ENCODE measurements at places on chromosomes 2 and 18. TPM values are rescaled to one million over a fixed set of nuclear protein-coding genes. Genes with fewer than 3 reads are reported as not detected.

DNA sequence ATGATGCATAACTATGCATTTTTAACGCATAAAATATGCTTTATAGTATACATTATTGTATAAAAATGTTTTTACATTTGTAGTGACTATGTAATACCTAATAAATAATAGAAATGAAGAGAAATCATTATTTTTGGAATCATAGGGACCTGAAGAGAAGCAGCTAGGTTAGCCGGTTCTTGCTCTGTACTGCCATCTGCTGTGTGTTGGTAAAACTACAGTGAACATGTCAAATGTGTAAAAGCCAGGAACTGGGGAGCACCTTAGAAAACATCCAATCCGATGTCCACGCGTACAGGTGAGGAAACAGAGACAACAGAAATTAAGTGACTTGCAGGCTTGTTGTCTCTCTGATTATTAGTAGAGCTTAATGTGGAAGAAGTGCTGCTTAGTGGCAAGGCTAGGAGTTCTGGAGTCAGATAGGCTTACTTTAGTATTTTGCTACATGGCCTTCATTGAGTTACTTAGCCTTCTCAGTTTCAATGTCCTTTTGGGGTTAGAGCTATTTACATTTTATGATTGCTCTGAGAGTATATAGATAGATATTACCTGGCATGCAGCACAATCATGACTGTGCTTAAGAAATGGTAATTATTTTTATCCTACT, 386.5 kb downstream of the DLGAP1 start:
- peak; percentile 35 for DNase-seq

DNA sequence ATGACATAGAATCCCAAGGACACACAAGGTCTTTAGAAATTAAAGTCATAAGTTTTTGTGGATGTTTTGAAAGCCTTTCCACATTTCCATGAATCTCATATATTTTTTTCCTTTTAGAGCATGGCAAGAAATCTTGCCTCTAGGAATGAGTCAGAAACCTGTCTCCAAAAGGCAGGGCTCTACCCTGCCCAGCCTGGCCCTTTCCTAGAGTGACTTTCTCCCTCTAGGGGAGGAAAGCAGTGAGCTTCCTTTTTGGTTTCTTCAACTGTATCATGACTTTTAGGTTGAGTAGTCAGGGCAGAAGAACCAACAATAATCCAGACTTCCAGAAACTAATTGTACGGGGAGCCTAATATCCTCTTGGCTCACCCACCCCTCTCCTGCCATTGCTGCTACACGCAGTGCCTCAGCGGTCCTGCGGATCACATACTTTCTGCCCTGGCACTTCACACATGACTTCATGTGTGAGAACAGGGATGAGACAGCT, 300.3 kb downstream of the AGPS start:
- DNase-seq: peak; percentile 72

- DNase-seq: no peak
These were observed 98.1 kb upstream of the BCL2L11 start for GRCh38 chr2:111022633-111023032.

- no peak for DNase-seq
These were observed 506.6 kb downstream of the NR4A2 start for GRCh38 chr2:155825876-155826275.

DNA sequence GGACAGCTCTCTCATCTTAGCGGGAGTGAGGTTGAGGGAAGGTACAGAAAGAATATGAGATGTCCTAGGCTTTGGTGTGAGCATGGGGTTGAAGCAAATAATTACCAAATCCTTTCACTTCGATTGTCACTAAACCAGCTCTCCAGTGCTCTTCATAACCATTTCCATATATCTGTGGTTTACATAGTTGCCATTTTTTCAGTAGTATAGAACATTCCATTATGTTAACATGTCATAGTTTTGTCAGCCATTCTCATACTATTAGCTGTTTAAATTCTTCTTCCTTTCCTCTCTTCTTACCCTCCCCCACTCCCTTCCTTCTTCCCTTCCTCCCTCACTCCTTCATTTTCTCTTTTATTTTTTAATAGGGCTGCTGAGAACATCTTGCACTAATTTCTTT, 205.9 kb downstream of the BABAM2 start:
- DNase-seq: no peak

GRCh38 chr2:110674620-110675555, 3.0 kb downstream of the BUB1 start:
- peak; percentile 59 for DNase-seq

GRCh38 chr2:144890828-144891227, 370.9 kb upstream of the ZEB2 start:
- peak; percentile 36 for DNase-seq

DNA sequence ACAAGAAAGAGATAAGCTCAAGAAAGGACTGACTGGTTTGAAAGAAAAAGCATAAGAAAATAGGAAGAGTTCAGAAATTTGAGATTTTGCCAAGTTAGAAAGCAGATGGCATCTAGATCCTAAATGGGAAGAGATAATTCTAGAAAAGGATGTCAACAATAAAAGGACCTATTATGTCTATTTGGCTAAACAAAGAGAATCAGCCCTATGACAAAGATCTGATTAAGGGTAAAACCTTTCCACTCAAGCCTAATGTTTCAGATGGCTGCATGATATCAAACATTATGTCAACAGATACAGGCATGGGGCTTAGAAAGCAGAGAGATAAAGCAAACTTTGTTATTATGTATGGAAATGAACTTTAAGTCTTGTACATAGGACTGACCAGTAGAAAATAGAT, 465.0 kb upstream of the TRIB2 start:
- DNase-seq: no peak

DNA sequence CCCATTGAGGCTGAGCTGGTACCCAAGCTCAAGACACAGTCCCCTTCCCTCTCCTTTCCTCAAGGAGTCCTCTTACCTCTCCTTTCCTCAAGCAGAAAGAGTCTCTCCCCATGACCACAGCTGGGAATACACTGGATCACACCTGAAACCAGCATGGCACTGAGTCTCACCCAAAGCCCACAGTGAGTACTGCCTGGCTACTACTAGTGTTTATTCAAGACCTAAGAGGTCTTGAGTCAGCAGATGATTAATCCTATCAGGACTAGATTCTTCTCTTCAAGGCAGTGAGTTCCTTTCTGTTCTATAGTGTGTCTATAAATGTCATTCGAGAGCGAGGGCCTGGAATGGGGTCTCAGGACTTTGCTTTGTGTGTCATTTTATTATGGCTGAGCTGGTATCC, 111.4 kb downstream of the METTL4 start:
- peak; percentile 69 for DNase-seq

DNA sequence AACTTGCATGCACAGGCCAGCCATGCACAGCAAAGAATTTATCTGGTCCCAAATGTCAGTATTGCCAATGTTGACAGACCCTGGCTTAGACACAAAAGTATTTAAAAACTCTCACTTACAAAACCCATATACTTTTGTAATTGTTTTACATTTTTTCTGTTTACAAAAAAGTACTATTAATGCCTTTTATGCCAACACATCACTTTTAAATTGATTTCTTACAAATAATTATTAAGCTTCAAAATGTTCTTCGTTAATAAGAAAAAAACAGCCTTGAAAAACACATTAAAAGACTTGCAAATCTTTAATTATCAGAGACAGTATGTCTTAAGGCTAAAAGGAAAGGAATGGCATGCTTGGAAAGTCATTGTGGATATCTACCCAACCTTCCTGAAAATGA, 181.3 kb upstream of the TWIST2 start:
- no peak for DNase-seq

GRCh38 chr2:54074606-54075341, 40.6 kb upstream of the ACYP2 start:
- DNase-seq: peak; percentile 86

DNA sequence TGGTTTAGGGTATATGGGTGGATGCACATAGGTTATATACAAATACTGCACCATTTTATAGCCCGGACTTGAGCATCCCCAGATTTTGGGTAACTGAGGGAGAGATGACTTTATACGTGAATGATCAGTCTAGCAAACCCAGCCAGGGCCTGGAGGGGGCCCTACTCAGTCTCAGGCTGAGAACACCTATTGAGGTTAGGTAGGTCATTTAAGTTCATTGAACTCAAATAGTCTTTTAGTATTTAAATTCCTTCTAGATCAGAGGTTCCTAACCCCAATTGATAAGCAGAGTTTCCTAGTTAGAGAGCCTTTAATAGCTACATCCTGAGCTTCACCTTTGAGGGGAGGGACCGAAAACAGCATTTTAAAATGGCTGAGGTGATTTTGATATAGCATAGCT, 487.0 kb downstream of the DCC start:
- no peak for DNase-seq

DNA sequence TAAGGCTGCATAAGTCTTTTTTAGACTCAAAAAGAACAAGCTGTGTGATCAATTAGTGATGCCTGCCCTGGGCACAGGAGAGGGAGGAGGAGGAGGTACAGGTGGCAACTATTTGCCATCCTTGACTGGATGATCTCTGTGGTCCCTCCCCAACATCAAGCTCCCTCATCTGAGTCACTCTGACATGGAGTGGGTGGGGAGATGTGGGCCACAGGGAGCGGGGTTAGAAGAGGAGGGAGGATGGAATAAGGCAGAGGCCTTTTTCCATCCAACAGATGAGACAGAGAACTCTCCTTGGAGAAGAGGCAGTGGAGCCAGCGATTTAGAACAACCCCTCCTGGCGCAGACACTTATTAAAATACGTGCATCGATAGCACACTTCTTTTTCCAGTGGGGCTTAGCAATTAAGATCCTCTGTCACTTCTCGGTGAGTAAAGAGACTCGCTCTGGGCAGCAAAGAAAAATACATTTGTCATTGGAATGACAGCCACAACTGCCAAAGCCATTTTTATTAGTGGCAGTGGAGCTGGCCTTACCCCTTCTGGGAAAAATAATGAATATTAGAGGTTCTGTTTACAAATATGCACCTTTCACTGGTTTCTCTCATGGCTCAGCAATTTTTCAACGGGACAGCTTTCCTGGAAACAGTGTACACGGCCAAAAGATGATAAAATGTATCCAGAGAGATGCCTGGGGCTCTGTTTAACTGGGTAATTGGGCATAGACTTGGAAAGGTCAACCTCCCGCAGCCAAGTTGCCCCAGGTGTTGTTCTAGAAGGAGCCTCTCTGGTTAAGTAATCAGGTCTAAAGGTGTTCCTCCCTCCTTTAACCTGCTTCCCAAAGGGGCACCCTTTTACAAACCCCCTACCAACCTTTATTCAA, 238.4 kb upstream of the CXCR4 start:
- no peak for DNase-seq

DNA sequence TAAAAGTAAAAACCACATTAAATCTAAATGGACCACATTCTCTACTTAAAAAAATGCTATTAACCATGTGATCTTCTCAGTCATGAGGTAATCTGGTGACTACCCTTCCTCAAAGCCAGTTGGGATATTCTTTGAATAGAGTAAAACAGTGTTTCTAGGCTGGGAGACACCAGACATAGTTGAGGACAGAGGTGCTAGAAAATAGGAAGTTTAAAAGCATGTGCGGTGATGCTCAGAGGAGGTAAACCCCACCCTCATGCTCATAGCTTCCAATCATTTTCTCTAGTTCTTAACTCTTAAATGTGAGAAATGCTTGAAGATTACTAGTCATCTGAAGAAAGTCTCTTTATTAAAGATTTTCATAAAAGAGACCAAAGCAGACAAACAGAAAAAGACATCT, 30.7 kb upstream of the ELAC1 start:
- no peak for DNase-seq

The RNF152 gene
- 5.8 TPM for total RNA-seq

The ACTR2 gene
- total RNA-seq: 49.7 TPM

The LRP1B gene
- total RNA-seq: not detected

The UCN gene
- total RNA-seq: 1.6 TPM
